ENCODE measurements at places on chromosomes 5 and 9.

DNA sequence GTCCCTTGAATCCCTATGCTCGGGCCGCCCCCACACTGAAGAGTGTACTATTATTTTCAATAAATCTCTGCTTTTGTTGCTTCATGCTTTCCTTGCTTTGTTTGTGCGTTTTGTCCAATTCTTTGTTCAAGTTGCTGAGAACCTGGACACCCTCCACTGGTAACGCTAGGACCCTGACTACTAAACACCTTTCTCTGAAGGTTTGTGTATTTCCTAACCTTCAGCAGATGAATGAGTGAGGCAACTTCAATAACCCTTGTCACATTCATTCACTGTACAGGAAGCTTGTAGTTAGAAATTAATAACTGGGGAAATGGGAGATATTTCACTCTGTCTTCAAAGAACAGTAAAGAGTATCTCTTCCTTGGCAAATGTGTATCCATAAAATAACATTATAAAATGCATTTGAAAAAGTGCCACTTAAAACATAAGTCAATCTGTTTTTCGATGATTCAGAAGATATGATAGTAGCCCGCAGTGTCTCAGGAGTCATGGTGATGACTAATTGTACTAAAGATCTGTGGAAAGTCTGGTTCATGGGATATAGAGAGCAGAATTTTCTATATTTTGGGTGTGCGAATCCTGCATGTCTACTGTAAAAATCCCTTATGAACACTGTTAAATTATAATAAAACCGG is 43.2 kb upstream of the ANKH start:
- DNase-seq: peak; percentile 61

DNA sequence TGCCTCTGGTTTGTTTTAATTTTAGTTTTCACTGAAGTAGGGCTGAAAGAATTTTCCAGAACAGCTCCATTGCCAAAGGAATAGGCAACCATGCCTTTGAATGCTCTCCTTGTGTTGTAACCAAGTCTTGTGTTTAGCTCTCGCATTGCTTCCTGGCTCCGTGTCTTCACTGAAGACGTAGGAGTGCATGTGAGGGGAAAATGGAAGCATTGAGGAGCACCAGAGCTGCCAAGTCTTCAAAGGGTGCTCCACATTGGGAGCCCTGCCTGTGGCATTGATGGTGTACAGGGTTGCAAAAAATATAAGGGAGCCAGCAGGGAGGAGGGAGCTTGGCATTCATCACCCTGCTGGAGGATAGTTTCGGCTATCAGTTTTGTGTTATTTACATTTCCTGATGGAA is 86.6 kb downstream of the NTRK2 start:
- no peak for DNase-seq

- no peak for DNase-seq
Observed at GRCh38 chr5:59241552-59241951, 652.0 kb downstream of the PDE4D start.

DNA sequence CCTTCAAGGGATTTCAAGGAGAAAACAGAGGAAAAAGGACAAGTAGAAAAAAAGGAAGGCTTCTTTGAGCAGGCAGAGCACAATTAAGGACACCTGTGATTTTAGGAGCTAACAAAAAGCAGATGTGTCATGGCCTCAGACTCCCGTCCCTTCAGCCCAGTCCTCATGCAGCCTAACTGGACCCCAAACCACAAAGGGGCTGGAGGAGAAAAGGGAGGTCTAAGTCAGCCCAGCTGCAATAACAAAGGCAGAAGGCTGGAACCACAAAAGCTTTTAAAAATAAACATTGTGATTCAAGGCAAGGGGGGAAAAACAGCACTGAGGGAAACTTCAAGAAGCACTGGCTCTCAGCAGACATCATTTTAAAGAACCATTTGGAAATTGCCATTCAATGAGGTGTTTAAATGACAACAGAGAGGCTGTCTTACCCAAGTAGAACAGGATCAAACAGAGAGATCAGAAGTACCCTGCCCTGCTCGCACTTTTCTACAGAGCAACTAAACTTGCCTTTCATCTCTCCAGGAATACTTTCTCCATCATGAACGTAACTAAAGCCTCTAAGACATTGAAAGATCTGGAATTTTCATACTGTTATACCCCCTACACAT is 89.3 kb downstream of the SEMA5A start:
- no peak for DNase-seq

- no peak for DNase-seq
Observed at GRCh38 chr5:170201311-170201710, 31.5 kb upstream of the C5orf58 start.

- DNase-seq: no peak
Observed at GRCh38 chr5:57007344-57007743, 55.4 kb upstream of the MIER3 start.

DNA sequence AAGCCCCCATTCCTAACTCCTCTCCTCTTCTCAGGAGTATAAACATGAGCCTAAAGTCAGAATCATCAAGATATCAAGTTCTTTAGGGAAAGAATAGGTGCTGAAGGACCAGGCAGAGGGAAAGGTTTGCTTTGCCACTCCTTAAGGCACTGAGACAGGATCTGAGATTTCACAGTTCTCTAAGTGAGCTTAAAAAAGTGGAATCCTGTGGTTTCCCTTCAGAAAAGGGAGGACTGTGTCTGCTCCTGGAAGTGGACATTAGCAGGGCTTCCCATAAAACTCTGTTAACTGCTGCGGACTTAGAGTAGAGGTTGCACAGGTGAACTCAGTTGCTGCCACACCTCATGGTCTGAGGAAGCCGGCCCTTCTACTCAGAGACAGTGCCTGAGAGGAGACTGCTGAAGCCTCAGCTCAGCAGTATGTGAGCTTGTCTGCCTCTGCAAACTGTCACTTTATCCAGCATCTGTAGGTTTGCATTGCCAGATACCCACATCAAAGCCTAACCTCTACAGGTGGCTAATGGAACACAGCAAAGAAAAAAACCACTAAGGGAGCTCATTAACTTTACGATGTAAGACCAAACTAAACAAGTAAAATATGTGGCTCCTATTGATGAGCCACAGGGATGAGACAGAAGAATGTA is 42.9 kb downstream of the RIC1 start:
- DNase-seq: no peak

GRCh38 chr9:114176624-114177291 is 21.4 kb downstream of the COL27A1 start:
- DNase-seq: no peak

DNA sequence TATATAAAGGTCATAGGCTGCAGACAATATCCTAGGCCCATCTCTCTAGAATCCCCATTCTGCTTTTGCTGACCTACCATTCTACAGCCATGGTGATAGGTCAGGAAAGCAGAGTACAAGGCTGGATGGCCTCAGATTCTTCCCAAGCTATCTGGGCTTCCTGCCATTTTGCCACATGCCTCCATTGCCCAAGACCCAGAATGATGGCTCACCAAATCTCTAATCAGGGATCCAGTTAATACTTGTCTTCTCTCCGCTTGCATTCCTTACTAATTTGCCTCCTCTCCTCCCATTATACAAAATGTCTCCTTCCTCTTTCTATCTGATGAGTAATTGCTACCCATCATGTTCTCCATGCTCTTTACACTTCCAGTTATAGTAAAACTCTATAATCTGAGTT is 22.7 kb upstream of the NDUFS4 start:
- no peak for DNase-seq

- DNase-seq: no peak
Observed at GRCh38 chr9:84228130-84228720, 112.3 kb downstream of the SLC28A3 start.

GRCh38 chr5:154626876-154627557 is 128.2 kb upstream of the LARP1 start:
- no peak for DNase-seq

- DNase-seq: no peak
Observed at GRCh38 chr5:32383586-32383985, 61.0 kb downstream of the ZFR start.

- DNase-seq: no peak
Observed at GRCh38 chr9:127215268-127216209, 49.0 kb upstream of the GARNL3 start.

GRCh38 chr5:6557807-6558575 is 74.9 kb downstream of the NSUN2 start:
- DNase-seq: no peak

GRCh38 chr5:145484158-145484557 is 351.0 kb downstream of the PRELID2 start:
- peak; percentile 70 for DNase-seq

DNA sequence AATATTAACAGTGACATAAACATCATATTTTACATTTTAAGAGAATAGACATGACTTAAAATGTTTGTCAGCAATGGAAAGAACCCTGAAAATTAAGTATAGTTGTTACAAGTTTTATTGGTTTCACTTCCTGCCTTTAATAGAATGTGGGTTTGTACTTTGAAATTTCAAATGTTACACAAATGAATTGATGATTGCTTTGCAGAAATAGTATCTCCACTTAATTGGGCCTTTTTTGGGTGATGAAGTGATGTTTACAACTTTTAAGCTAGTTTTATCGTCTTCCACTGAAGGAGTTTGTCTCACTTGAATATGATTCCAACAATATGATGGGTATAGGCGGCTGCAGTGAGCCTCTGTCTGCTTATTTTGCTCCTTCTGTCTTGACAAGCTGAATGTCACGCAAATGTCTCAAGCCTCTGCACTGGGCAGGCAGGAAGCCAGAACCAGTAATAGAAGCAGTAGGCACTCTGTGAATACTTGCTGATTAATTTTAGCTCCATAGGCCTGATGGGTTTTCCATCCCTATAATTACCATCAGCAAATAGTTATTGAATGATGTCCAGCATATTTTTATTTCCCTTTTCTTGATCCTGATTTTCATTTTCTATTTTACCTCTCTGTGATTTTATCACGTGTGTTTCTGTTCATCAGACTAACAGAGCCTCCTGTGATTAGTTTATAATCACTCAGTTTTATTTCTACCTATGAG is 10.6 kb upstream of the NR3C1 start:
- no peak for DNase-seq

GRCh38 chr5:169875091-169875728 is 105.1 kb downstream of the INSYN2B start:
- DNase-seq: no peak

GRCh38 chr5:28708472-28708871 is 1670.1 kb upstream of the CDH9 start:
- no peak for DNase-seq

DNA sequence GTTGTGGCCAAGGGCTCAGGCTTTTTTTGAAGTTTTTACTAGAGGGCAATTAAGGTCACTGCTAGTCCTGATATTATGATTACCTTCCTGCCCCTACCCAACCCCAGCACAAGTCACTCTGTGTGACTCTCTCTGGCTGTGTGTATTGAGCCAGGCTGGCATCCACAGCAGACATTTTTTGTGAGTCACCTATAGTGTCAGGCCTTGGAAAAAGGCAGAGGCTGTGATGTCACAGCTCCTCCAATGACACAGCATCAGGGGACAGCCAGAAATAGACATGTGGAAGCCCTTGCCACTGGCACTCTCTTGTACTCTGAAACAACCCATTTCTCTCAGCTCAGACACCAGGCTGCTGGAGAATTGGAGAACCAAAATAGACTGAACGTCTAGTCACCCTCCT is 145.4 kb downstream of the NMUR2 start:
- peak; percentile 9 for DNase-seq

DNA sequence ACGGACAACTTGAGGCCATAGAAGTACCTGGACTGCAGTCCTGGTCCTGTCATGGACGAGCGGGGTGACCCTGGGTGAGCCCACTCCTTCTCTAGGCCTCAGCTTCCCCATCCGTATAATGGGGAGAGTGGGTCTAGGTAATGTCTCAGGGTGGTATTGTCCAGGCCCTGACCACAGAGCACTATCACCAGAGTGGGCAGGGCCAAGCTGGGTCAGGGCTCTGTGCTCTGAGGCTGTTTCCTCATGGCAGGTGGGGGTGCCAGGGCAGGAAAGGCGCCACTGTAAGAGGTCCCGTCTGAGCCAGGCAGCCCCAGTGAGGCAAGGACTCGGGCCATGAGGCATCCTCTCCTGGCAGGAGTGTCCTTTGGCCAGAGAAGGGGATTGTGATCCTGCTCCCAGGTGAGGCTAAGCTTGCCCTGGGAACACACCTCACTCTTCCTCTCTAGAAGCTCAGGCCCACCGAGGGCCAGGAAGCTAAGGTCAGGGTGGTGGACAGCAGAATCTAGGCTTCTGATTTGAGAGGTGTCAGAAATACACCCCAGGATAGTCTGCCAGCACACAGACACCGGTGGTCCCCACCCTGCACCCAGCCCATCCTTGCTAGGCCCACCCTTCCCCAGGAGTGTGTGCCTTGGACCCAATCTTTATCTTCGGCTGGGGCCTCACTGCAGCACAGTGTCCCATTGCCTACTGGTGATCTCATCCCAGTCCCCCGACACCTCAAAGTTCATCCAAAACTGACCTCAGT is 1.5 kb upstream of the MYOZ3 start:
- DNase-seq: no peak

DNA sequence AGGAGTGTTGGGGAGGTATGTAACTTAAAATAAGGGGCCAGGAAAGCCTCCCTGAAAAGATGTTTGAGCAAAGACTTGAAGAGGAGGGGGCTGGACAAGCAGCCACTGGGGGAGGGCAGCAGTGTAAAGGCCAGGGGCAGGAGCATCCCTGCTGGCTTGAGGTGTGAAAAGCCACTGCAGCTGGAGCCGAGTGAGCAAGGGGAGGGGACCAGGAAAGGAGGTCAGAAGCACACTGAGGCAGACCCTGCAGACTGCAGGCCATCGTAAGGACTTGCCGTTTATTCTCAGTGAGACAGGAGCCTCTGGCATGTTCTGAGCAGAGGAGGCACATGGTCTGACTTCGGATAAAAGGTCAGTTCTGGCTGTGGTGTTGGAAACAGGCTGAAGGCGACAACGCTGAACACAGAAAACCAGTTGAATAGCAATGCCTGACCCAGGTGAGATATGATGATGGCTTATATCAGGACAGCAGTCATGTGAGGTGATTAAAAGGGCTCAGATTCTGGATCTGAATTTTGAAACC is 10.2 kb upstream of the ERGIC1 start:
- no peak for DNase-seq

- no peak for DNase-seq
Observed at GRCh38 chr5:77638763-77639671, 504 bp upstream of the OTP start.

DNA sequence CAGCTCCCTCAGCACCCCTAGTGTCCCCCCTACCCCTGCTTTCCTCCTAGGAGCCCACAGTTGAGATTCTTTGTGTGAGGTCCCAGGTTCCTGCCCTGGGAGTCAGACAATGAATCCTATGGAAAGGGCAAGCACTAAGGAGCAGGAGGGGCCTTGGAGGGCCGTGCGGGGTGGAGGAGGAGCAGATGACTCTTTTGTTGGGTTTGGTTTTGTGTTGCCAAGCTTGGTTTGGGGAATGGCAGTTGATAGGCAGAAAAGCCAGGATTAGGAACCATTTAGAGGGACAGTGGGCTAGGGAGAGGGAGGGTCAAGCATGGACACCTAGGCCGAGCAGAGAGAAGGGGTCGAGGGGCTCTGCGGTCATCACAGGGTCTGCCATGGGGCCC is 61.6 kb upstream of the SPTLC1 start:
- no peak for DNase-seq

GRCh38 chr9:114153761-114154599 is 1.4 kb upstream of the COL27A1 start:
- DNase-seq: peak; percentile 37

DNA sequence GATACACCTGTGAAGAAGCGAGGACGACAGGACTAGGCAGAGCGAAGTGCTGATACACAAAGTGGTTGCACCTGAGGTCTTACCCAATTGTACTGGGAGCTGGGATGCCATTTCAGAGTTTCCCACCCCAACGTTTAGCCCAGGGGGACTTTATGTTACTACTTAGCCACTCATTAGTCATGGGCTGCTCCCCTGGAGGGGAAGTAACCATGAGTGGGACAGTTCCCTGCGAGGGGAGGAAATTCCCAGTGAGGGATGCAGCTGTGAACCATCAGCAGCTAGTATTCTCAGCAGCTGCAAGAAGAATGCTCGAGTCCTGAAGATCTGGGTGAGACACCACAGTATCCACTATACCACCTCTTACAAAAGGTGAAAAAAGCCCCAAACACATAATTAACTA is 93.7 kb upstream of the ACTBL2 start:
- no peak for DNase-seq
